ENCODE measurements at places on chromosomes 3 and 15.

GRCh38 chr15:74511583-74511982 lies 29.4 kb upstream of the ARID3B start:
- ATAC-seq: no peak

- ATAC-seq: no peak
These were observed 22.3 kb upstream of the IL1RAP start for GRCh38 chr3:190491533-190492054.

DNA sequence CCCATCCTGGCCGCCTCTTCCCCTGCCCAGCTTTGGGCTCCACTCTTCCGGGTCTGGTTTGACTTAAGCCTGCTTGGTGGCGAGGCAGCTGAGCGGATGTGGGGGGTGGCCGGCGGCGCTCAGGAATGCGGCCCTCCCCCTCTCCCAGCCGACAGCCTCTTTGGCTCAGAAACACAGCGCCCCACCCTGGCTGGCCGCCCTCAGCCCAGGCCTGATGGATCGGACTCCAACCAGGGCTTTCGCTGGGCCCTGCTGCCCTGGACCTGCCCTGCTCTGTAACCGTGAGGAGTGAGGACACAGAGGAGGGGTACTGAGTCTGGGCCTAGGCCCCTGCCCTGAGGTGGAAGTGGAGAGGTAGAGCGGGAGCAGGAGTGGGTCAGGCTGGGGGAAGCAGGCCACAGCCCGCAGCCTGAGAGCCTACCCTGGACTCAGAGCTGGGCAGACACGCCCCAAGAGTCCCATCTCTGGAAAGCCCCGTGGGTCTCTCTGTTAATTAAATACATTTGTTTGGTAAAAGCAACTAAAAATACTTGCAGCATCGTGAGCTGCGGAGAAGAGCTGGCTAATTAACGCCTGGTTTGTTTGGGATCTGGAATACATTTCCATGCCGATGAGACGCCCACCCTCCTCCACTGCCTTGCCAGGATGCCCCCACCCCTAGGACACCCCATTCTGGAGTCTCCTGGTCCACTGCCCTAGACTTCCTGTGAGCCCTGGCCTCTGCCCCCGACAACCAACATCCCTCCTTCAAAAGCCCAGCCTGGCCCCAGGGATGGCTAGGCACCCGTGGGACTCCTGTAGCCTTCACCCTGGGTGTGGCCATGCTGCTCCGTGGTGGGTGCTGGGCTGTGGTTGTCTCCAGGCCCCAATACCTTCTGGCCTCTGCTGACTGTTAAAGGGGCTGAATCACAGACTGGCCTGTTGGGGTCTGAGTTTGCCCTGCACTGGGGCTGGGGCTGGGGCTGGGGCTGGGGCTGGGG lies 19.6 kb downstream of the PLXNA1 start:
- peak; percentile 91 for ATAC-seq

GRCh38 chr3:45938043-45938435 lies 5.2 kb upstream of the CXCR6 start:
- ATAC-seq: no peak

- ATAC-seq: peak; percentile 80
These were observed 157.2 kb downstream of the LRRC28 start for GRCh38 chr15:99408236-99409096.

- ATAC-seq: no peak
These were observed 76.3 kb downstream of the SMAD6 start for GRCh38 chr15:66778314-66778665.

GRCh38 chr3:49346797-49347251 lies 7.0 kb upstream of the USP4 start:
- ATAC-seq: peak; percentile 33

GRCh38 chr15:76346669-76347481 lies 10.3 kb downstream of the ISL2 start:
- ATAC-seq: no peak

DNA sequence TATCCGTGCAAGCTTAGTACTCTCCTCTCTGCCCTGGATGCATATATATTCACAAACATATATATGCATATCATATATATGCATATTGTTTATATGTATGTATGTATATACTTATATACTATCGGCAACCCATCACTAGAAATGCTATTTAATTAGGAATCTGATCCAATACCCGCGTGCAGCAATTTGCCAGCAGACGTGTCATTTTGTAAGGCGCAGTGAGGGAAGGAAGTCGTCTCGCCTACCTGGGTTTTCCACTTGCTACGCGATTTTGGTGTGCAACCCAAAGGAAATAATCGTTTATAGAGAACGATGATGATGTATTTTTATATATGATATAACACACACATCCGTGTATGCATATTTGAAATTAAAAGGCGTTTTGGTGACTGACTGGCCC lies 5.6 kb upstream of the FEZF2 start:
- ATAC-seq: no peak

DNA sequence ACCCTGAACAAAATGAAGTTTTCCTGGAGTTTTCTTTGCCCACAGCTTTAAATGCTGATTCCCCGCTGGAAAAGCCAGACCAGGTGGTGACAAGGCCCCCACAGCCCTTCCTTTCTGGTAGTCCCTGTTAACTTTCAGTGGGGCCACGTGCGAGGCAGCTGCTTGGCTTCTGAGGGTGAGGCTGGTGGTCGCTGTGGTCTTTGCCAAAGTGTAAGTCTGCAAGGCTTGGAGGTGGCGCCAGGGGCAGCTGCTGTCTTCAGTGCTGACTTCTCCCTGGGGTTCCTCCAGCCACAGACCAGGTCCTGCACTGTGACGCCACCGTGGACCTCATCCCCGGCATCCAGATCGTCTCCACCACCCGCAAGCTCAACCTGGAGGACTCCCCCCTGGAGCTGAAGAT lies 54.1 kb upstream of the TAMM41 start:
- ATAC-seq: no peak

All from SK-N-SH treated with all-trans-retinoic acid at 6 μM for 48 hours (cell line).